ENCODE measurements at places on chromosomes 1 and 21.

GRCh38 chr1:45827256-45827655, 23.8 kb downstream of the MAST2 start:
- DNase-seq, result no peak

DNA sequence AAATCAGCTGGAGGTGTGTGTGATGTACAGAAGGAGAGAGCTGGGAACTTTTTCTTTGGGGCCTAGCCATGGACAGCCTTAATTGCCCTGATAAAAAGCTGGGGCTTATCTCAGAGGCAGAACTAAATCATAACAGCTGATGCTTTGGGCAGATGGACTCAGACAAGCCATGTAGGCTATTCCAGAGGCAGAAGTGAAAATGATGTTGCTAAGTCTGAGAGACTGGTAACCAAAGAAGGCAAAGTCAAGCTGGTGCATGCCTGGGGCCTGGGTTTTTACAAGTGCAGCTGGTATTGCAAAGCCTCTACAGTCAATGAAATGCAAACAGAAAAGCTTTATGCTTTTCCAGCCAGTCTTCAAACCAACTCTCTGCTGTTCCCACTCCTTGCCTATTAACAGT, 39.0 kb upstream of the LMX1A start:
- no peak for DNase-seq

DNA sequence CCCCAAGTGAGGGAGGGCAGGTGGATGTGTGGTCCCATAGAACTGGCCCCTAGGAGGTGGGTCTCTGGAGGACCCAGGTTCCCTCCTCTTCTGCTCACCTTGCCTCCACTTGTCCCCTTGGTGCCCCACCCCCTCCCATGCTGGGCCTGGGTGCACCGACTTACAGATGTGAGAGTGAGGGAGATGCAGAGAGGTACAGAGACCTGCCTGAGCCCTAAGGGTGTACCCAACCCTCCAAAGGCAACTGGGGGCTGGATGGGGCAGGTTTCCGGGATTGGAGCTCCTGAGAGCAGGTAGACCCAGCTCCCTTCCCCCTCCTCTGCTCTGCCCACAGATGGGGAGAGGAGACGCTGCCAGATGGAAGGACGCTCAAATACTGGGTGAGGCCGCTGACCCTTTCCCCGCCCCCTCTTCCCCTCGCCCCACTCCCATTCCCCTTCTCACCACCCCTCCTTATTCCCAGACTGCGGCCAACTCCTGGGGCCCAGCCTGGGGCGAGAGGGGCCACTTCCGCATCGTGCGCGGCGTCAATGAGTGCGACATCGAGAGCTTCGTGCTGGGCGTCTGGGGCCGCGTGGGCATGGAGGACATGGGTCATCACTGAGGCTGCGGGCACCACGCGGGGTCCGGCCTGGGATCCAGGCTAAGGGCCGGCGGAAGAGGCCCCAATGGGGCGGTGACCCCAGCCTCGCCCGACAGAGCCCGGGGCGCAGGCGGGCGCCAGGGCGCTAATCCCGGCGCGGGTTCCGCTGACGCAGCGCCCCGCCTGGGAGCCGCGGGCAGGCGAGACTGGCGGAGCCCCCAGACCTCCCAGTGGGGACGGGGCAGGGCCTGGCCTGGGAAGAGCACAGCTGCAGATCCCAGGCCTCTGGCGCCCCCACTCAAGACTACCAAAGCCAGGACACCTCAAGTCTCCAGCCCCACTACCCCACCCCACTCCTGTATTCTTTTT, 10.3 kb downstream of the TINAGL1 start:
- no peak for DNase-seq

GRCh38 chr1:44467566-44467965, 62.5 kb downstream of the RNF220 start:
- no peak for DNase-seq

DNA sequence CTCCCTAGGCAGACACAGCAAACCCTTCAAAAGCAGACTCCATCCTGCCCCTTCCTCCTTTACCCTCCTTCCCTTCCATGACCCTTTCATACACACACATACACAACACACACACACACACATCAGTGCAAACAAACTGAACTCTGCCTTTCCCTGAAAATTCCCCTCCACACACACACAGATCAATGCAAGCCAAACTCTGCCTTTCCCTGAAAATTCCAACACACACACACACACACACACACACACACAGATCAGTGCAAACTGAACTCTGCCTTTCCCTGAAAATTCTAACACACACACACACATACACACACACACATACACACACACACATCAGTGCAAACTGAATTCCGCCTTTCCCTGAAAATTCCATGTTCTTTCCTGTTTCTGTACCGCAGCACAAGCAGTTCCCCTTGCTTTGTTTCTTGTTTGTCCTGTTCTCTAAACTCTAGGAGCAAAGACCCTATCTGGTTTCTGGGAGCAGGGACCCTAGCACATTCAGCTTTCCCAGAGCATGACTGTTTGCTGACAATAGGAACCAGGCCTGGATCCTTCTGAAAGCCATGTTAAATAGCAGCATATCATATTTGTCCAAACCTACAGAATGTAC, 91.0 kb downstream of the PTPN14 start:
- DNase-seq, result no peak

- peak; percentile 69 for DNase-seq
These were observed 3.2 kb upstream of the NPL start for GRCh38 chr1:182786223-182786994.

- no peak for DNase-seq
These were observed 23.2 kb downstream of the MCOLN2 start for GRCh38 chr1:84973498-84974334.

DNA sequence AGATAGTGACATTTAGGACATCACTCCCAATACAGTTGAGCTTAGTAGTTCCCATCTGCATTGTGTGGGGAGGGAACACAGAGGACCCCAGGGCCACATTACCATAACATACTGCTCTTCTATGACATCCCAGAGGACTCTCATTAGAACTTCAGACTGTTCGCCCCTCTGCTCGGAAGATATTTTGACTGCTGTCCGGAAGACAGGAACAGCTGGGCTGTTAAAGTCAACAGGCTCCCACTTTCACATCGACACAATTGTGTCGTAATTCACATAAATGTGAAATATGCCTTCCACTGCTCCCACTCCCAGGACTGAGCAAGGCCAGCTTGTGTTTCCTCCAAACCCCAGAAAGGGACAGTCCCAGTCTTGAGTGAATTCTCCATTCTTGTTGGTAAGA, 158.4 kb downstream of the SEC16B start:
- DNase-seq, result no peak

GRCh38 chr21:34561806-34562205, 49.8 kb upstream of the KCNE1 start:
- no peak for DNase-seq

- DNase-seq, result no peak
These were observed 73.7 kb downstream of the KCNN3 start for GRCh38 chr1:154796303-154796892.

GRCh38 chr1:1421147-1421906, at the start of gene ANKRD65:
TSS of gene ANKRD65 (minus strand) at chr1:1421276. CDS start at chr1:1421005, 271 bp downstream.
- DNase-seq, result no peak

GRCh38 chr1:33472269-33472980, at the start of gene ZSCAN20:
TSS of gene ZSCAN20 (plus strand) at chr1:33472645. CDS start at chr1:33479289, 6,644 bp downstream.
- DNase-seq, result peak; percentile 98

- peak; percentile 54 for DNase-seq
These were observed 33.9 kb upstream of the ATP2B4 start for GRCh38 chr1:203592730-203593129.

- peak; percentile 30 for DNase-seq
These were observed 35.3 kb downstream of the VWA5B1 start for GRCh38 chr1:20325844-20326420.

GRCh38 chr1:7751174-7751573, 19.9 kb upstream of the VAMP3 start:
- DNase-seq, result no peak

GRCh38 chr1:67889953-67890567, 56.8 kb upstream of the GNG12 start:
- peak; percentile 93 for DNase-seq

GRCh38 chr1:31423418-31423947, 10.5 kb downstream of the SERINC2 start:
- no peak for DNase-seq

GRCh38 chr21:34199121-34199910, 125.9 kb downstream of the MRPS6 start:
- no peak for DNase-seq

DNA sequence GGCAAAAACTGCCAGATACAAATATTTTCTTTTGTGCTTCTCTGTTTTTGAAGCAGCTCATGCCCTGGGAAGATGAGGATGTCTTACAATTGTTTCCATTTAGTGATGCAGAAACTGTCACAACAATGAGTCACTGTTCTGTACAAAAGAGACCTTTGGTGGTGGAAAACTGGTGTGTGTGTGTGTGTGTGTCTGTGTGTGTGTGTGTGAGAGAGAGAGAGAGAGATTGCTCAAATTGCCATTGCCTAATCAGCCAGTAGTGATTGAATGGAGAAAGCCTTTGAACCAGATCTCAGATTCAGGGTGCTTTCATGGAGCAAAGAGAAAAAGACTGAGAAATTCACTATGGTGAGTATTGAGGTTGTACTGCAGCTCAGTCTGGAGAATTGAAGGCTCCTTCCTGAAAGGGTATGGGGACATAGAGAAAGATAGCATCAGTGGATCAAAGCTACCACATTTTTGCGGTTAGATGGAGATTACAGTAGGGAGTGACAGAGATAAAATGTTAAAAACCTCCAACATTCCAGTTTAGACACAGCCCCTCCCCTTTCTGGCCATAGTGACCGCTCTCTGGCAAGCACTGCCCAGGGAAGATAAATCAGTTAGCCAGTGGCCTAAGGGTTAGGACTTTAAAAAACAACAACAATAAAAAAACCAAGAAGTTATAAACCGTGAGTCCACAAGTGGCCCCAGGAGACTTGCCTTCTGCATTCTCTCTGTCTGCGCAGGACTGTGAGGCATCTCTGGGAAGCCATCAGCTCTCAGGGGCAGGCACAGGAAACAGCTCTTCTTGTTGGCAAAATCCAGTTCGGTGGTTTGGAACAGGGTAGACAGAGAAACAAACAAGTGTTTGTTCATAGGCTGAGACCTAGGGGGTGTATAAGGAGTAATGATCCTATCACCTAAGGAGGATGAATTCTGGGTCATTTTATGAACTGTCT, 406.5 kb downstream of the DUSP10 start:
- peak; percentile 69 for DNase-seq

DNA sequence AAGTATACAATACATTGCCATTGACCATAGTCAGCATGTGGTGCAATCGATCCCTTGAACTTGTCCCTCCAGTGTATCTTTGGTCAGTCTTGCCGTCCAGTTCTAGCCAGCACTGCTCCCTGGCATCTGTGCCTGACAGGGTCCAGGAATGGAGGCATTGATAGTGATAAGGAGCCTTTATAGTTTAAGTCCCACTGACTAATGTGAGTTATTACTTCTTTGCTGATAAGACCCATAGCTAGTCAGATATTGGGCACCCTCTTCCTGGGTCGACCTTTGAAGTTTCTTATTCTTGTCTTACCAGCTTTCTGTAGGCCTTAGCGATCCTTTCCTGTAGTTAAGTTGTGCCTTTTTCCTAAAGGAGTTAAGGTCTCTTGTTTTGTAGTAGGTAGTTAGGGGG, 13.0 kb downstream of the UCK2 start:
- no peak for DNase-seq

DNA sequence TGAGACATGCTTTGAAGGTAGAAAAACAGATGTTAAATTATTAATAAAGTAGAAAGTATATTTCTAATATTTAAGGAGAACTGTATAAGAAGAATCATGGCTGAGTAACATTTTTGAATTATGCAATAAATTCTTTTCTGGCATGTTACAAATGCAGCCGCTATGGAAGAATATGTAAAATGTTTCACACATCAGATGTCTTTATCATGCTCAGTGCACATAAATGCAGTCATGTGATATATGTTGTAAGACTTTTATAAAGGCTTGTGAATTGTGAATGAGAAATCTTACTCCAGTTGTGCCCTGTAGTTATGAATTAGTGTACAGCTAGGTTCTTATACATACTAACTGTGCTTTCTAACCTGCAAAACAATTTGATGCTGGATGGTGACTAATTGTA, 53.5 kb downstream of the LRRC8B start:
- DNase-seq, result no peak

DNA sequence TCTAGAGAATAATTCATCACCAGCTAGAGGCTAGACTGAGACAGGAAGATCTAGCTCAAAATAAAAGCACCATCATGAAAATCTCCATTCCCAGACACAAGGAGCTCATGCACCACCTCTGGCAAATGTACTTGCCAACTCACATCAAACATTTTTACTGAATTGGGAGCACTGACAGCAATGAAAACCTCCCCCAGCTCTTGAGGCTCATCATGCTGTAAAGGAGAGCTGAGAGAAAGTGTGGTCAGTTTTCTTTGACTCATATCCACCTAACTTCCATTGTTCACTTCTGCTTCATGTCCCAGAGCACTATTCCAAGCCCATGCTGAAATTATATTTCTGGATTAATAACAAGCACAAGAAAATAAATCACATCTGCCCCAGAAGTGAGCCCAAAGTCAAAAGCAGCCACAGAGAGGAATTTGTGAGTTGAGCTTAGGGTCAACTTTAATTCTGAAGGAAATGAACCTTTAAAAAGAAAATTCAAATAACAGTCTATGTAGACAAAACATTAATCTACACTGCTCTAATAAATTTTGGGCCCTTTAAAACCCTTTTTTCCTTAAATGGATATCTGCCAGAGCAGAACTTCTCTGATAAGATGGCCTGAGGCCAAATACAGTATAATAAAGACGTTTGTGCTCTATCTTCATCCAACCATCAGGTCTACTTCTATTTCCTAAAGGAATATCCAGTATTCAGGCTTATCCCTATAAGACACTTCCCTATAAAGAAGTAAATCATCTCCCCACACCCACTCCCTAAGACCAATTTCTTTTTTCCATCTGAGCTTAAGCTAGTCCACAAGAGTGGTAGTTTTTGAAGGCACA, 85.9 kb upstream of the ADAM30 start:
- peak; percentile 68 for DNase-seq

DNA sequence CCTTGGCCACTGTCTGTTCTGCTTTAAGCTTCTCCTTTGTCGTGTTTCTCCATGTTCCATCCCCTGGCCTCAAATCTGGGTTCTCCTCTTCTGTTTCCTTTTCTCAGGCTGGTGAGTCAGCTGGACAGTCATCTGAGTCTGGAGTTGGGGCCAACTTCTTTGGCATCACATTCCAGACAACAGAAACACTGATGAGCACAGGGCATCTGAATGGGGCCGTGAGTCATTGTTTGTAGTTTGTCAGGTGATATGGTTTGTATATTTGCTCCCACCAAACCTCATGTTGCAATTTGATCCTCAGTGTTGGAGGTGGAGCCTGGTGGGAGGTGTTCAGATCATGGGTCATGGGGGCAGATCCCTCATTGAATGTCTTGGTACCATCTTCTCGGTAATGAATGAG, 14.3 kb upstream of the OLIG2 start:
- peak; percentile 75 for DNase-seq

GRCh38 chr1:155226188-155226909, 17.9 kb downstream of the MTX1 start:
- peak; percentile 72 for DNase-seq

All from IMR-90 (cell line).